ENCODE measurements at places on chromosomes 5 and 9.

GRCh38 chr9:121656941-121657470 lies 5.6 kb downstream of the DAB2IP start:
- no peak for DNase-seq

DNA sequence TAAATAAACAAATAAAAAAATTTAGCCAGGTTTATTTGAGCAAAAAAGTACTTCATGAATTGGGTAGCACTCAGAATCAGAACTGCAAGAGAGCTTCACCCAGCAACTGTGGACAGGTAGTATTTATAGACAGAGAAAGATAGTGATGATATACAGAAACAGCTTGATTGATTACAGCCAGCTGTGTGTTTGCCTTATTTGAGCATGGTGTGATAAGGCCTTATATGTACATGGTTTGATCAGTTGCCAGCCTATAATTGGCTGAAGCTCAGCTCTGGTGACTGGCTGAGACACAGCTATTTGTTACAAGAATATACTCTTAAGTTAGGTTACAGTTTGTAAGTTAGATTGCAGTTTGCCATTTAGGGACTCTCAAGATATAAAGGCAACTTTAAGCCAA lies 34.3 kb upstream of the ARL15 start:
- DNase-seq = no peak

GRCh38 chr9:135256581-135257354 lies 169.3 kb downstream of the OLFM1 start:
- DNase-seq = no peak

GRCh38 chr9:97372580-97372979 lies 39.3 kb upstream of the TDRD7 start:
- no peak for DNase-seq

DNA sequence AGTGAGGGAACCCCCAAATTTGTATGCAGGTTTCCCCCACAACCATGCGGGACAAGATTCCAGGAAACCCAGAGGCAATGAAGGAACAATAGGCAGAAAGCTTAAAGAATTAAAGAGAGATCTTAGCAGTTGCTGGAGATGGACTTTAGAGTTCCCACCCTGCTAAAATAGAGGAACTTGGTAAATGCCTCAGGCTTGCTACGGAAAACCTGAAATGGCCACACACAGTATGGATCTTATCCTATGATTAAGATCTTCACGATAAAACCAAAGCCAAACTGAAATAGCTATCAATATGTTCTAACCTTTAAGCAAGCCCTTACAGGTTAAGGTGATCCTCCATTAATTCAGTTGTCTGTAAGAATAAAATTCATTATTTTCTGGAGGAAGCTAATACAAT lies 148.3 kb downstream of the RANBP17 start:
- DNase-seq = no peak

DNA sequence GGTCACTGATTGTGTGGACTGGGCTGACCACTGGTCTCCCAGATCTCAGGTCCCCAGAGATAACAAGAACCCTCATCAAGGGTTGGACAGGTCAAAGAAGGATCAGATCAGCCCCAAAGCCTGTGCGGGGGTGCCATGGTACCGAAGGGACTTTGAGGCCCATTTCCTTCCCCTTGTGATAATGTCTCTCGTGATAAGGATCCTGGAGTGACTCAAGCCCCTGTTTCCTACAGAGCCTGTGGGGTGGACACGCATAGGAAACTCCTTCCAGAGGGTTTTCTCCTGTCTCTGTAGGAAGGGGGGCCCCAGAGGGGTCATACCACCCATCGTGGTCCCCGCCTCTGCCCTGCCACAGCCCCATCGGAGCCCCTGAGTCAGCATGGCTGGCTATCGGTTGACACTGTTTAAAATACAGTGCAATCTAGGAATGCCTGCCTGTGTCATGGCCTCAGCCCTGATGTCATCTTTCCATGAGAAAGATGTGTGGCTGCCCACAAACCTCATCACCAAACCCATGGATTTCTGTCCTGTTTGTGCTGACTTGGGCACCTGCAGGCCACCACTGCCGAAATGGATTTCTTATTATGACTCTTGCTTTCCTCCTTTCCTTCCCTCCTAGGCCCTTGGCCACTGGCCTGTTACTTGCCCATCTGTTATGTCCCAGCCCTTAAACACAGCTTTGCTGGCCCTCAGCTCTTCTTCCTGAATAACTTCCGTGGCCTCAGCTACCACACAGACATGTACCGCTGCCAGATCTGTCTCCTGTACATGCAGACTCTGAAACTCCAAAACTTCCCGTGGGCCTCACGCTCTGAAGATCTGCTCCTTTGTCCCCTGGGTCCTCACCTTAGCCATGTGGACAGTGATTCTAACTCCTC lies 2.9 kb upstream of the CSF2 start:
- no peak for DNase-seq

DNA sequence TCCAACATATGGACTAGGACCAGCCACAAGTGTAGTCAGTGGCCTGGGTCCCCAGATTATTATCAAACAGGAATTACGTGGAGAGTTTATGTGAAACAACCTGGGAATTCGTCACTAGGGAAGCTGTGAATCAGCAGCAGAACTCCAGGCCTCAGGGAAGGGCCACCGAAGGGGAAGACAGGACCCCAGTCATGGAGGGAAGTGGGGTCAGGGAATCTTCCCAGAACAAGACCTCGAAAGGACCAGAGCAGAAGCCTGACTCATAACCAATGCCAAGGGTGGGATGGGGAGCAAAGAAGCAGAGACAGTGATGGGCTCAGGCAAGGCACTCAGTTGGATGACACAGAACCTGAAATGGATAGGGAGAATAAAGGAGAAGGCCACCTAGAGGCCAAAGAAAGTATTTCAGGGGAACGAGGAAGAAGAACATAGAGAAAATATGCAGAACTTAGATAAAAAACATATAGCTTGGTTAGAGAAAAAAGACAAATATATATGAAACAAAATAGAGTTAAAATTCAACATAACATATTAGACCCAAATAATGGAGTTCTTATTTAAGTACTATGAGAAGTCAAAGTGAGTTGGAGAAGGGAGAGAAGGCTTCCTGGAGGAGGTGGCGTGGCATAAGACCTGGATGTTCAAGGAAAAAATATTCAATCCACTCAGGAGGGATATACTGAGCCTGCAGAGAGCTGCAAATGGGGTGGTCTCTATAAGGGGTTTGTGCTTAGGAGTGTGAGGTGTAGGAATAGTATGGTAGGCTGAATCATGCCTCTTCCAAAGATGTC lies 66.7 kb upstream of the CAST start:
- DNase-seq = peak; percentile 58

GRCh38 chr9:35976726-35977125 lies 18.8 kb upstream of the OR2S2 start:
- no peak for DNase-seq

- DNase-seq = peak; percentile 26
These were observed 603 bp downstream of the PPIP5K2 start for GRCh38 chr5:103120607-103121200.

DNA sequence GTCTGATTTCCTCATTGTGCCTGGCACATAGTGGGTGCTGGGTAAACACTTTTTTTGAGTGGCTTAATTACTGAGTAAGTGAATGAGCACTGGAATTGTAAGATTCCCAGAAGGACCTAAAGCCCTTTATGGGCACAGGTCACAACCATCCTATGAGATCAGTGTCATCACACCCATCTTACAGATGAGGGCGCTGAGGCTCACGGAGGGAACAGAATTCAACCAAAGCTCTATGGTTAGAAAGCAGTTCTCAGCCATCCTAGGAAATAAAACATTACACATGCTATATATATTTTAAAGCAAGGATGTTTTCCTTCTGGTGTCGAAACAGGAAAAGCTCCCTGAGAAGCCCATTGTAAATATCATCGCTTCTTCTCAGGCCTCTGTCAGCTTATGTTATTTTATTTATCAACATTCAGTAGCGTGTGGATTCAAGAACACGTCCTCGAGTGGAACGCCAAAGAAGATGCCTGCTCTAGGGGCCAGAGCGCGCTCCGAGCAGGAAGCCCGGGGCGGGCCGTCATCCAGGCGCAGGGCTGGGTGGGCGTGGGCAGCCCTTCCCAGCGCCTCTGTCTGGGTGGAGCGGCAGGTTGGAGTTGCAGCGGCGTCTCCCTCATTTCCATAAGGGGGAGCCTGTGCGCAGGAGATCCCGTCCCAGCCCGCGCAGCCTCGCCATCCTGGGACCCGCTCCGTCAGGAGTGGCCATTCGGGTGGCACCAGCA lies 155.8 kb upstream of the SMIM23 start:
- DNase-seq = peak; percentile 87

GRCh38 chr9:11966786-11967185 lies 726.4 kb upstream of the TYRP1 start:
- DNase-seq = no peak

GRCh38 chr9:109683521-109683920 lies 96.5 kb upstream of the PALM2AKAP2 start:
- DNase-seq = no peak

- no peak for DNase-seq
These were observed 8.9 kb downstream of the IPO11 start for GRCh38 chr5:62421414-62421813.

- no peak for DNase-seq
These were observed 2.2 kb upstream of the ERAP1 start for GRCh38 chr5:96809921-96810320.

GRCh38 chr9:98971168-98971914 lies 27.6 kb downstream of the COL15A1 start:
- peak; percentile 44 for DNase-seq

- no peak for DNase-seq
These were observed 687 bp upstream of the RPS23 start for GRCh38 chr5:82278711-82279370.

DNA sequence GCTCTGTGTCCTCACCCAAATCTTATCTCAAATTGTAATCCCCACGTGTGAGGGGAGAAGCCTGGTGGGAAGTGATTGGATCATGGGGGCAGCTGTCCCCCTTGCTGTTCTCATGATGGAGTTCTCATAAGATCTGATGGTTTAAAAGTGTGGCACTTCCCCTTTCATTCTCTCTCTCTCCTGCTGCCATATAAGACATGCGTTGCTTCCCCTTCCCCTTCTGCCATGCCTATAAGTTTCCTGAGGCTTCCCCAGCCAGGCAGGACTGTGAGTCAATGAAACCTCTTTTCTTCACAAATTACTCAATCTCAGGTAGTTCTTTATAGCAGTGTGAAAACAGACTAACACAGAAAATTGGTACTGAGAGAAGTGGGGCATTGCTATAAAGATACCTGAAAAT lies 107.7 kb downstream of the DMAC1 start:
- DNase-seq = no peak

DNA sequence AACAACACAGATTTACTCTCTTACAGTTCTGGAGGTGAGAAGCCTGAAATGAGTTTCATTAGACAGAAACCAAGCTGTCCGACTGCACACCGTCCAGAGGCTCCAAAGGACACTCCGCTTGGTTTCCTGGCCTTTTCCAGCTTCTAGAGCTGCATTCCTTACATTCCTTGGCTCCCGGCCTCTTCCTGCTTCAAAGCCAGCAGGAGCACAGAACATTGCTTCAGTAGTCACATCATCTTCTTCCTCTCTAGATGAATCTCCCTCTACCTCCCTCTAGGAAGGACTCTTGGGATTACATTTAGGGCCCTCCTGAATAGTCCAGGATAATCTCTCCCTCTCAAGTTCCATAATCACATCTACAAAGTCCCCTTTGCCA lies 213.3 kb downstream of the CDK5RAP2 start:
- DNase-seq = peak; percentile 60

- no peak for DNase-seq
These were observed 2.6 kb downstream of the LURAP1L start for GRCh38 chr9:12777121-12778022.

DNA sequence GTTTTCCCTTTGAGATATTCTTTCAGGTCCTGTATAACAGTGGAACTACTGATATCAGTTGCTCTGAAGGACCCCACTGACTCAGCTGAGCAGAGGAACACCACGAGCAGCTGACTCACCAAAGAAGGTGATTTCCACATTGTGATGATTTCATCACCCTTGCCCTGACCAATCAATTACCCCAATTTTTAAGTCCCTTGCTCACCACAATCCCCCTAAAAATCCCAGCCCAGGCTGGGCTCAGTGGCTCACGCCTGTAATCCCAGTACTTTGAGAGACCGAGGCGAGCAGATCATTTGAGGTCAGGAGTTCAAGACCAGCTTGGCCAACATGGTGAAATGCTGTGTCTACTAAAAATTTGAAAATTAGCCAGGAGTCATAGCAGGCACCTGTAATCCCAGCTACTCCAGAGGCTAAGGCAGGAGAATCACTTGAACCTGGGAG lies 125.3 kb upstream of the ABCA1 start:
- no peak for DNase-seq

- no peak for DNase-seq
These were observed 62.4 kb downstream of the SHC3 start for GRCh38 chr9:89116064-89116804.

DNA sequence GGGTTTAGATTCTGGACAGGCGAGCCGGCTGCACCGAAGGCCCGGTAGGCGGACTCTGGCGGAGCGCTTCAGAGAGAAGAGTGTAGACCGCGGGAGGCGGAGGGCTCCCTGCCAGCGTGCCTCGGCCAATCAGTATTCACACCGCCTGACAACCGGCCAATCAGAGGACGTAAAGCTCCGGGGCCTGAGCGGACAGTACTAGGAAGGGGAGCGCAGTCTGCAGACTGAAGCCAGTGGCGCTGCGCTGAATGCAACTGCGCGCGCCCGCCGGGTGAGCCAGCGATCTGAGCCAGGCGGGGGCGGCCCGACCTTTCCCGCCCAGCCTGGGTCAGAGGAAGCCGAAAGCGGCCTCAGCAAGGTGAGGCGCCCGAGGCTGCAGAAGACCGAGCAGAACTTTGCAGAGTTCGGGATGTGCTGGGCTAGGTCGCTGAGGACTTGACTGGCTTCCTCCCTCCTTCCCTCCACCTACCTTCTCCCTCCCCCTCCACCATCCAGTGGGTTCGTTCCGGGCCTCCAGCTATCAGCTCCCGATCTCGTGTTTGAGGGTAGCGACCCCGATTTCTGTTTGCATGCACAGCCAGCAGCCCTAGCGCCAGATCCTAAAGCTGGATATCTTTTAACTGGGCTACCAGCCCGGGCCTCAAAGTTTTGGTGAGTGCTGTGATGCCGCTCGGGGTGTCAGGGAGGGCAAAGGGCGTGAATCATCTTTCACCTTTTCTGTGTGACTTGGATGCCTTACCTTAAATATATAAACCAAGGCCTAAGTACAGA lies at the start of gene DMRT2:
Gene DMRT2 (plus strand): TSS at position 233 of the 771 bp plus-strand sequence. CDS start 1,257 bp downstream, outside the sequence.
- peak; percentile 94 for DNase-seq

DNA sequence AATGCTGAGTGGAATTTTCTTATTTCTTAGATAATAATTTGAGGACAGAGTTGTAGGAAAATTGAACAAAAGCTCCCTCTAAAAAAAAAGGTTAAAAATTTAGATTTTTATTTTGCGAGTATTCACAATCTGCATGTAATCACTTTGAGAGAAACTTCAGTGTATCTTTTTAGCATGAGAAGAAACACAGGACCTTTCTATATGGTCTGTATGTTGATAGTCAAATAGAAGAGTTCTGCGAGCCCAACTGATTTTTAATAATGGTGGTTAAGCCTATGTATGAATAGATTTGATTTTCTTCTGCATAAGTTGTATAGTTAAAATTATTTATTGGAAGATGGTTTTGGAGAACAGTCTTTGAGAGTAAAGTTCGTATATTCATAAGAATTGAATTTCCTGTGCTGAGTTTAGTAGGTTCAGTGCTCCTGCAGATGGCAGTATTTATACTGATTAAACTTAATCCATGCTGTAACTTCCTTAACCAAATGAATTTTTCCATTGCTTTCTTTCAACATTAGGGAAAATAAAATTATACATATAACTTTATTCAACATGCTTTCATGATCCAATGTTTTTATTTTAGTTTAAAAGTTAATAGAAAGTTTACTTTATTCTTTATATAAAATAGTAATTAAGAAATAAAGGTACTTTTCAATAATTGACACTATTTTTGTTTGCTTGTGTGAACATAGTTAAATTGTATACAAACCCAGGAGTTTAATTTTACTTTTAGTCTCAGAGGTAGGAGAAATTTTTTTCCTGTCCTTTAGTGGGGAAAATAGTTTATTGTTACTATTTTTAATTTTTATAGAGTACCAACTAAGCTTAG lies 19.6 kb downstream of the TCERG1 start:
- DNase-seq = peak; percentile 7
